ENCODE measurements at places on chromosomes 16 and 17.

DNA sequence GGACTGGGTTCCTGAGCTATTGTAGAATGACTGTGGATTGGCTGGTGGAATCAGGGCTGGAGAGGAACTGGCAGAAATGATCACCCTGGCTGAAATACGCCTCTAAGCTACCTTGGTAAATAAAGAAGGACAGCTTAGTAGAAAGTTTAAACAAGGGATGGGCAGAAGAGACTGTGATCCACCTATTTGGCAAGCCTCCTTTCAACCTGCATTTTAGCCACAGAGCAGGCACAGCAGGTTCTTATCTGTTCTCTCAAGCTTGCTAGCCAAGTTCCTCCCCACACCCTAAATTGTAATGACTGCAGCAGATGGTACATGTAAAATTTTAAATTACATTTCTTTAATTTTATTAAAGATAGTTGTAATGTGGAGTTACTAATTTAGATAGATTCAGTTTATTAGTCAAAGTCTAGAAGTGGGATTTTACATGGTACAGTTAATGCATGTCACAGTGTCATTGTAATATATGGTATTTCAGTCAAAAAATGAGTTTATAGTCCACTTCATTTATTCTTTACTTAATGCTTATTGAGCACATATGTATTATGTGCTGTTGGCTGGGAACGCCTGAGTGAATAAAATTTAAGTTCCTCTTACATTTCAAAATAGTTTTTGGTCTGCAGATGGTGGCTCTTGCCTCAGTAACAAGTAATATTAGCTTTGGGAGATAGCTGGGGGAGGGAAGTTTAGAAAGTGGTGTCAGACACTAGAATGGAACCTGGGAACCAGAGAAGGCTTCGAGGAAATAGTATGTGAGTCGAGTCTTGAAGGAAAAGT is 11.2 kb downstream of the EPN2 start:
- no peak for DNase-seq

GRCh38 chr17:69250641-69251040 is 22.0 kb upstream of the ABCA10 start:
- DNase-seq = no peak

DNA sequence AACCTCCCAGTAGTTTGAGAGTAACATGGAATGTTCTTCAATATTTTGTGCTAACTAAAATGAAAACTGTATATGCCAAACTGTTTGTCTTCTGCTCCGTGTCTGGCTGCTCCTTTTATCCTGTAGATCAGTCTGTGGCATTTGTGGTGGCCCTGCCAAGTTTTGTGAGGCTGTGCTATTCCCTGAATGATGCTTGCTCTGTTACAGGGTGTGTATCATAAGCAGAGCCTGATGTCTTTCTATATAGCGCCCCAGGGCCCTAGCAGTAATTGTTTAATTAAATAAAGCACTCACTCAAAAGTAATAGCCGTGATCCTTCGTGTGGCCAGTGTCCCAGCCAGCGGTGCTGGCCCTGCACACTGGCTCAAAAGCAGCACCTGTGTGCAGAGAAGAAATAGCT is 27.8 kb upstream of the NAT9 start:
- DNase-seq = no peak

- DNase-seq = no peak
These were observed 25.0 kb upstream of the GNG13 start for GRCh38 chr16:825341-826061.

DNA sequence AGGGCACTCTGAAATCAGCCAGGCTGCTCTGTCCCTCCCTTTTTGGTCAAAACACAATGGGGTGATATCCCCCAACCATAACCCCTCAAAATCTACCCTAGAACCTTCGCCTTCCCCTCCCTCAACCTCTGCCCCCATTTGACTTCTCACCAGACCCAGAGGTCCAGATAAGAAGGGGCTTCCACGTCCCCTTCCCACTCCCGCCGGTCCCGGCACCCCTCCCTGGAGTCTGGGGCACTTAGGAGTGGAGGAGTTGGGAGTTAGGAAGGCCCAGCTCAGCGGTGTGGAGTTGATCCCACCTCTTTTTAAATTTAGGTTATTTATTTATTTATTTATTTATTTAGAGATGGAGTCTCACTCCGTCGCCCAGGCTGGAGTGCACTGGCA is 619 bp upstream of the TMEM92 start:
- no peak for DNase-seq
